ENCODE measurements at places on chromosomes 5 and 9.

DNA sequence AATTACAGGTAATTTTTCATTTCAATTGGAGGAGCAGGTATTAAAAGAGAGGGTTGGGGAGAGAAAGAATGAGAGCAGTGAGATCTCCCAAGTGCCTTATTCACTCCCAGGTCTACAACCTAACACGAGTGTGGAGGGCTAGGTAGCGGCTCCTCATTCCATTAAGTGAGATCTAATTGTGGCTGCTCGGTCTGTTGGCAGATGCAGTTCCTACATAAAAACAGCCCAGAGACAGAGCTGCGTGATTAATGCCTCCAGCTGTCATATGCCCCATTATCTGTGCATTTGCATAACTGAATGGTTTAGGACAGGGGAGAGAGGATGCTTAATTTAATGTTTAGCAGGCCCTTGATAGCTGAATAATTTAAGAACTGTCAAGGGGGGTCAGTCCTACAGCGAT is 100.5 kb downstream of the PSAT1 start:
- DNase-seq, result no peak

DNA sequence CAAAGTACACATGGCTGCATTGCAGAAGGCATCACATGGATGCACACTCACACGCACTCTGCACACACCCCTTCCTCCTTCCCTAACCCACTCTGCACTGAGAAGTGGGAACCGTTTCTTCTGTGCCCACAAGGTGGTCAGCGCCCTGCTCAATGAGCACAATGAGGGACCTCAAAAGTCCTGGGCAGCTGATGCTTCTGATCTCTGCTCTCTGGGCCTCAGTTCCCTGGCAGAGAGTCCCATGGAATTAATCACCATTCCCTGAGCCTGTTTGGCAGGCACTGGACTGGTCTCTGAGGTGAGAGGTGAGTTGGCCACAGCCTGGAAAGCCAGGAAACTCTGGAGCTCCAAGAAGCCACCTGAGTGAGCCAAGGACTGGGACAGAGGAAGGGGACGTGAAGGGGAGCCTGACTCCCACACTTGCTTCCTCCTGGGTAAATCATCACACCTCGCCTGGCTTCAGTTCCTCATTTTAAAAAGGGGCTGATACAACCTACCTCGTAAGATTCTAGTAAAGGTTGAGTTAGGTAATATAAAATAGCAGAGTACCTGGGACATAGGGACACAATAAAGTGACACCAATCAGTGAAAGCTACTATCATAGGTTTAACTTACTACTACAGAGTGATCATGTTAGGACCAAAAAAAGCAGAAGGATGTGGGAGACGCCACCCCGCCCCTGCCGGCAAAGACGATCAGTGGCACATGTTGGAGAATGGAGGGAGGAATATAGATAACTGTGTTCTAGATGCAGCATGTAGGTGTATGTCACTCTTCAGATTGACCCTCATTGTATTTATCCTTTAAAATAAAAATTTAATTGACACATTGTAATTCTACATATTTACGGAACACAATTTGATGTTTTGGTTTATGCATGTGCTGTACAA is 21.1 kb upstream of the IGFBPL1 start:
- no peak for DNase-seq

- DNase-seq, result no peak
These were observed 22.1 kb upstream of the COL5A1 start for GRCh38 chr9:134619448-134619982.

DNA sequence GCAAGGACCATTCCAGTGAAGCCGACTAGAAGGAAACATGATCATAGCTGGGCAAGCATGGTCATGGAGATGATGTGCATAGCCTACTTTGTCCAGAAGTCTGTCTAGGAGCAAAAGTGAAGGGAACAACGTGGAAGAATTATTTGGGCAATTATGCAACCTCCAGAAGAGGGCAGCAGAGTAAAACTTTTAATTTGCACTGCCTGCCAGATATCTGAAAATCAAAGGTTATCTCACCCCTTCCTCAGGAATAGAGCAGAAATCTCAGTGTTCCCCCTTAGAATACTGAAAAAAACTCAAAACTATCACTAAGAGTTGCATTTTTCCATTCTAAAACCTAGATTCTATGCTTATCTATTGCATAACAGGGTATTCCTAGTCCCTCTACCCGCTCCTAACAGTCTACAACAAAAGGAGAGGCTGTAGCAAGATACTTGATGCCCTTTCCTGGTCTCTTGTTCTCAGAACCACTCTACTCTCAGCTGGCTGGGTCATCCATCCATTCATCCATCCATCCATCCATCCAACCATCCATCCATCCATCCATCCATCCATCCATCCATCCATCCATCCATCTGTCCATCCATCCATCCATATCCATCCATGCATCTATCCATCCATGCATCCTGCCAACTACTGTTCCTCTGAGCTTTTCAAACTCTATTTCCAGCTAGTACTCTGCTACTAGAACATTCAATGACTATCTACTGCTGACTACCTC is 8.4 kb upstream of the SETD9 start:
- DNase-seq, result peak; percentile 24

DNA sequence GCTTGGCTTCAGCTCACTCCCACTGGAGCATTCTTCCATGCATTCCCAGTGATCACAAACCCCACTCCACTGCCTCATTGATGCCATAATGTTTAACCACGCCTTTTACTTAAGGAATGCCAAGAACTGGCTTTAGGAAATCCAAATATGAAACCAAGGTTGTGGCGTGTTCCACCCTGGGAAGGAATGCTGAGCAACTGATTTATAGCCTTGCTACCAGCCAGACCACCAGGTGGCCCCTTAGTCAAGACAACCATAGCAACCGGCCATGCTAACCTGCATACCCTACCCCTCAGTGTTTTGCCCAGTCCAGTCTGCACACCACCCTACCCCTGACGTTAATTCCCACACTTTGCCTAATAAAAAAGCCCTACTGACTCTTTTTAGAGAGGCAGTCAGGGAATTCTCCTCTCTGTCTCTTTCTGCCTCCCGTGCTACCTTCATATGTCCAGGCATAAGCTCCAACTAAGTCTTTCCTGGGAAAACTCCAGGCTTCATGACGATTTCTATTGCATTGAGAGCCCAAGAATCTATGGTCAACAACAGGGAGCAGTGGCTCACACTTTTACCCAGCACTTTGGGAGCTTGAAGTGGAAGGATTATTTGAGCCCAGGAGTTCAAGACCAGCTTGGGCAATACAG is 27.0 kb upstream of the PRRC2B start:
- no peak for DNase-seq

DNA sequence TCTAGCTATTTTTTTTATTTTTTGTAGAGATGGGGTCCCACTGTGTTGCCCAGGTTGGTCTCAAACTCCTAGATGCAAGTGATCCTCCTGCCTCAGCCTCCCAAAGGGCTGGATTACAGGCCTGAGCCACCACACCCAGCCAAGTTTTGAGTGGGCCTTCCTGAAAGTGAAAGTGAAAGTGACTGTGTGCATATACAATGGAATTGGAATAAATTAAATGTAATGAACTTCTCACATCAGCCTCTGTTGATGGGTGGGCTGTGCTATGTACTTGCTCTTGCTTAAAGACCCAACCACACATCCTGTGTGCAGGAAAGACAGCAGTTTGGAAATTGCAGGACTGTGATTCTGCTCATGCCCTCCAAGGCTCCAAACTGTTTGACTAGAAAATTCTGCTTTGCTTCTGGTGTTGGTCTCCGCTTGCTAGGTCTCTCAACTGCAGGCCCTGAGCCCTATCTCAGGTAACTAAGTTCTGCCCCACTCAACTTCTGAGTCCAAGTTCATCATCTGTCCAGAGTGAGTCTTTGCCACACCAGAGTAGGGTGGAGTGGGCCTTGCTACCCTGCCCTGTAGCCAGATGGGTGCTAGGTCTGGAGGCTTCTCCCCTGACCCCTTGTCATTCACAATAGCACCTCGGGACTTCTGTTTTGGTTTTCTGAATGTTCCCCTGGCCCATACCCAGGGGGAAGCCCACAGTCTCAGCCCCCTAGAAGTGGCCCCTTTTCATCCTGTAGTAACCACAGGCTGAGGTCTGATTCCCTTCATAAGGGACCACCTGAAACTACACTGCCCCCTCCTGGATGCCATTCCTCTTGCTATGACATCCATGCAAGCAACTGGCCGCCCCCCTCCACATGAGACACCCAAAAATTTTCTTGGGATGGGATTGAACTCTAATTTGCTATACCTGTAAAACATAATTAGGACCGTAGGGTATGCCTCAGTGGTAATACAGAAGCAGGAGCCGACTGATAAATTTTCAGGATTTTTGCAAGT is 36.5 kb upstream of the RAD23B start:
- DNase-seq, result no peak

DNA sequence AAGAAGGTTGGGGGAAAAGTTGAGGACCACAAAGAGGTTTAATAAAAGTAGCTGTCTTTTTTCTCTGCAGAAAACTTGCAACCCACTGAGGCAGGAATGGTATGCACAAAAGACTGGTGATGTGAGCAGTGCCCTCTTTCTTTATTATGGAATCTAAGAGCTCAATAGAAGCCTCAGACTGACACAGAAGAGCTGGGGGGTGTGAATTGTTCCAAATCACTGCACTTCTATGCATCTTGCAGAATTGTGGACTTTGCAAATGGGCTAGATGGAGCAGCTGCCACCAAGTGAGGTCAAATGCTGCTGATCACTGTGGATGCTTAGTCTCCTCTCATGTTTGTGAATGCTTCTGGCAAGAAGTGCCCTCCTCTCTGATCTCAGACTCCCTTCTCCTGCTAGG is 227.1 kb downstream of the ZSWIM6 start:
- DNase-seq, result no peak

- DNase-seq, result no peak
These were observed 18.3 kb upstream of the STOM start for GRCh38 chr9:121388140-121388905.

- DNase-seq, result peak; percentile 46
These were observed 5.2 kb upstream of the IRF1 start for GRCh38 chr5:132495667-132496190.

- no peak for DNase-seq
These were observed 376.0 kb downstream of the LRRC70 start for GRCh38 chr5:62954578-62954977.

DNA sequence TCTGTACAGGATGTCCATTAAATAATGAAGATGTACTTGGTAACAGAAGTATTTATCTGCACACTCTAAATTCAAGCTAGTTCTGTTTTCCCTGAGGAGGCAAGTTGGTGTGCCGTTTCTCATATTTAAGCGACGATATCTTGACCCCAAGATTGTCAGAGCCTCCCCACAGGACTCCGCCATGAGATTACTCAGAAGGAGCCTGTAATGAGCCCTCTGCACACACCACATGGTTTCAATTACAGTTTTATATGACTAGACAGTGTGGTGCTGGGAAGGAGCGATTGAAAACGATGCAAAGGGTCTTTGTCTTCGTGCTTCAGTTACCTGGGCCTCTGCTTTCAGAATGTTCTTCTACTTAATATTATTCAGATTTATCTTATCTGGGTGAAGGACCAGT is 840.4 kb upstream of the WWC1 start:
- DNase-seq, result no peak

GRCh38 chr5:110769000-110769681 is 30.3 kb downstream of the SLC25A46 start:
- no peak for DNase-seq

DNA sequence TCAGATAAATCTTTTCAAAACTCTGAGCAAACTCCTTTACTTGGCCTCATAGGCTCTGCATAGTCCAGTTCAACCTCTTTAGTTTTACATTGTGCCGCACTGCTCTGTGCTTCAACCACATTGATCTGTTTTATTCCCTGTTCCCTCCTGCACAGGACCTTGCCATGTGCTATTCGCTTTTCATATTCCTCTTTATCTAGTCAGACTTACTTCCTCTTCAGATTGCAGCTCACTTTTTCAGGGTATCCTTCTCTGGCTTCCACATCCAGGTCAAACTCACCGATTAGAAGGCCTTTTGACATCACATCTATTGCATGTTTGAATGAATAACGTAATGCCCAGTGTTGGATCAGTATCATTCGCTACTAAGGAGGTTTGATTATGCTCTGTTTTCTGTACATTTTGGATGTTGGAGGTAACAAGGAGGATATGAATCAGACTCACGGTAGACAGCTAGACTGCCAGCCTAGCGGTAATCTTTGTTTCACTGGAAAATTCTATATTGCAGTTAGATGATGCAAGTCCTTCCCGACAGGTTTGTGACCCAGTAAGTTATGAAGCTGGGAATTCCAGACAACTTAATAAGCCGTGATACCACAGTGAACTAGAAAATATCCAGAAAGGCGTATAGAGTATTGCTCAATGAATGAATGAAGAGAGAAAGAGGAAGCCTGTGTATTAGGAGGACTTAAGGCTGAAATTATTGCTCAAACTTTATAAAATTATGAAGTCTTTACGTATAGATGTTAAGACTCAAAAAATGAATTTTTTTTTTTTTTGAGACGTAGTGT is 65.7 kb downstream of the IQGAP2 start:
- no peak for DNase-seq

DNA sequence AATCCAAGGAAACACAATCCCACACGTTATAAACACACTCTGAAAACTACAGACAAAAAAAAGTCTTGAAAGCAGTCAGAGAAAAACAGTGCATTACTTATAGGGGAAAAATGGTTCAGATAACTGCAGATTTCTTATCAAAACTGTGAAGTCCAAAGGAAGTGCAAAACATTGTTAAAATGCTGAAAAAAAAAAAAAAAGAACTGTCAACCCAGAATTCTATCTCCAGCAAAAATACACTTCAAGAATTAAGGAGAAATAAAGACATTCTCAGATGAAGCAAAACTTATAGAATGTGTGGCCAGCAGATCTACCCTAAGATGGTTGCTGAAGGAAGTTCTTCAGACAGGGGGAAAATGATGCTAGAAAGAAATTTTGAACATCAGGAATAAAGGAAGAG is 40.4 kb downstream of the ADAMTS2 start:
- DNase-seq, result no peak

- no peak for DNase-seq
These were observed 132.1 kb downstream of the SLC24A2 start for GRCh38 chr9:19656704-19657103.

DNA sequence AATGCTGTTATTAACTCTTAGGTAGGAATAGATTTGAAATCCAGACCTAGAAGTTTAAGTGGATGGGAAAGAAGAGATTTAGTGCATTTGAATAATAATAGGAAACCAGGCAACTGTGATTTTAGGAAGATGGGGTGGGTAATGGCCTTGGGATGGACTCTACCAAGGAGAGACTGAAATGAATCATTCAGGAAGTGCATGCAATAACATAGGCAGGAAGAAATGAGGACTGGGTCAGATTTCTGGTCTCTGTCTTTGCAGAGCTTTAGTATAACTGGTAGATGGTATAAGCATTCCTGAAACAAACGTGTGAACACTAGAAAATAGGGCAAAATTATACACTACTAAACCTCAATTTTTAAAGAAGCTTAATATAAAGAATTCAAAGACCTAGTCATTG is 274.4 kb upstream of the CLINT1 start:
- DNase-seq, result no peak

DNA sequence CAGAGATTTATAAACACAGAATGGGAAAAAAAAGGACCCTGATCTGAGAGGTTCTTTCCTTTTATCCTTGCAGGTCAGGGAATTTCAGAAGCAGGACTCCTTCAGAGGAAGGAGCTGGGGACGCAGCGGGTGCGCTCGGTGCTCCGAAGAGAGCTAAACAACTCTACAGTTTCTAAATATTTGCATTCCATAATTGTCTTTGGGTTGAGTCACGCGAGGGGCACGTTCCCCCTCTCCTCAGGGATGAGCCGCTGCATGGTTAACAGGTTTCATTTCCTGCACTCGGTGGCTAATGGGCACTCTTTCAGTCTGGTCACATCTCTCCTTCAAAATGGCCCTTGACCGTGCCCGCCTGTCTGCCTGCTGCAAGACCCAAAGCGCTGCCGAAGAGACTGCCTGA is 165.0 kb upstream of the HMHB1 start:
- DNase-seq, result peak; percentile 57
